Right renal cortex interstitium (tissue), 3 donors: ENCODE measurements at places on chromosomes 11 and 22.

DNA sequence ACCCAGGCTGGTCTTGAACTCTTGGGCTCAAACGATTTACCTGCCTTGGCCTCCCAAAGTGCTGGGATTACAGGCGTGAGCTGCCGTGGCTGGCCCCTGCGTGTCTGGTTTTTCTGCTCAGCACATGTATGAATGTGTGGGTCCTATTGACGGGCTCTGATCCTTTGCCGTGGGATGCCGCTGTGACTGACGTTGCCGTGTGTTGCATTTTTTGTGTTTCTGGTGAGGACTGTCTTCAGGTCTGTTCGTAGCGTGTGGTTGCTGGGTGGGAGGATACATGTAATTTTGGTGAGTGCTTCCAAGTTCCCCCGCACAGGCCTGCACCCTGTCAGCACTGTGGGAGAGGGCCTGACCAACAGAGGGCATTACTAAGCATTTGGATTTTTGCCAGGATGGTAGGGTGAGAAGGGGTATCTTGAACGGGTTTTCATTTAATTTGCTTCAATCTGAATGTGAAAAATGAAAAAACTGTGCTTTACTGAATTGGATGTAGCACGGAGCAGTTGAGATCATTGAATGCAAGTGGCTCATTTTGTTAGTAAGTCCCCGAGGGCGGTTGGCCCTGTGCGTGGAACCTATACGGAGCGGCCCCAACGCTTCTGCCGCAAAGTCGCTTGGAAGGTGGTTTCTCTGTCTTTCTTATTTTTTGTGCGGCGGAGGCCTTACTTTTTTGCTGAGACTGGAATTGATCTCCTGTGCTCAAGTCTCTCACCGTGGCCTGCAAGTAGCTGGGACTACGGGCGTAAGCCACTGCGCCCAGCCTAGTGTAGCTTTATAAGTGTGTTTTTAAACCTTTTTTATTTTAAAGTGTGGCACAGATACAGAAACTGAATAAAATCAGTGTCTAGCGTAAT lies 8.2 kb downstream of the ZBED4 start:
- no peak for DNase-seq

GRCh38 chr11:36380296-36381014 lies 84.4 kb downstream of the PRR5L start:
- no peak for DNase-seq

GRCh38 chr11:19441752-19442553 lies 201.2 kb upstream of the E2F8 start:
- no peak for DNase-seq

- no peak for DNase-seq
Observed at GRCh38 chr22:38072322-38073149, 11.4 kb downstream of the SLC16A8 start.

GRCh38 chr11:4546878-4547277 lies 1.9 kb downstream of the OR52M1 start:
- no peak for DNase-seq

- DNase-seq, result no peak
Observed at GRCh38 chr22:17077255-17077654, 7.5 kb upstream of the IL17RA start.

DNA sequence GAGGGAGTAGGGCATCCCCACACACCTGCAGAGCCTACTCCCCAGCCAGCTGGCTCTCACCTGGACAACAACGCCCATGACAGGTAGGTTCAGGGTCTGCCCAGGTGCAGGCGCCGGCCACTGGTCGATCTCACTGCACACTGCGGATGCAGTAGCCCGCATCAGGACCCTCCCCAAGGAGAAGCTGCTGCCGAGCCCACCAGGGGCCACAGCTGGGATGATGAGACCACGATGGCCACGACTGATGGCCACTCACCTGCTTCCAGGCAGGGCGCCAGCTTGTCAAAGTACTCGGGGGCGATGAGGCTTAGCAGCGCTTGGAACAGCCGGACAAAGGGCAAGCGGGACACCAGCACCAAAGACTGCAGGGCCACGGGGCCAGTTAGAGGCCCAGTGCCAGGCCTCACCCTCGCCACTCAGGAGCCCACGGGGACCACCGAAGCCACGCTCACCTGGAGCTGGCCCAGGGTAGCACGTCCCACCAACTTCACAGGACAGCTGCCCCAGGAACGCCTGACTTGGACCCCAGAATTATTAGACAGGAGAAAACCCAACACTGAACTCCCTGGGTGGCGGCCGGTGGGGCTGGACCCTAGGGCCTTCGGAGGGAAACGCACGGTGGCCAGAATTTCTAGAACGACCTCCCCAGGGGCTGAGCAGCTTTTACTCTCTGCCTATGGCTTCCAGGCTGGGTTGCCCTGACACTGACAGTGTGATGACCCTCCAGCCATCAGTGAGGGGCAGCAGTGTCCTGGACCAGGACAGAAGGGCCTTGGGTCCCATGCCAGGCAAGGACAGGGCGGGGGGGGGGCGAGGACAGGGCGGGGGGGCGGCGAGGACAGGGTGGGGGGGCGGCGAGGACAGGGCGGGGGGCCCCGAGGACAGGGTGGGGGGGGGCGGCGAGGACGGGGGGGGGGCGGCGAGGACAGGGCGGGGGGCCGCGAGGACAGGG lies 8.9 kb upstream of the PLXNB2 start:
- DNase-seq, result no peak

DNA sequence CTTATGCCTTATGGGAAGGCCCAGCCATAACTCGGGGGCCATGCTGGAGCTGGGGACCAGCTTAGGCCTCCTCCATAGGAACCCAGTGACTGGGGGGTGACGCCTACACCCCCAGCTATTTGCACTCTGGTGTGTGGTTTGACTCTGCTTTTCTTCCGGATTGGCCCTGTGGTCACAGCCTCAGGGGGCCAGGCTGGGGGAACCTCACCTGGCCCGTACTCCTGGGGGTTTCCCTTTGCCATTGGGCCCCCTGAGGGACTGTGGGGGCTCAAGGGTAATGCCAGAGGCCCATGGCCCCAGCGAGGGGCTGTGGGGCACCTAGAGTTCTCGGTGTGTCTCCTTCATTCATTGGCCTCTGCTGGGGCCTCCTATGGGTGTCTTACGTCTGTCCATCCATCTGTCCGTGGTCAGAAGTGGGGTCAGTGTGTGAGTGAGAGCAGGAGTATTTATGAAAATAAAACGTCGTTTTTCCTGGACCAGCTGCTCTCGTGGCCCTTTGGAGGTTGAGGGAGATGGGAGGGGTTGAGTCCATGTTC lies 6.3 kb upstream of the SH3BP1 start:
- DNase-seq, result no peak

DNA sequence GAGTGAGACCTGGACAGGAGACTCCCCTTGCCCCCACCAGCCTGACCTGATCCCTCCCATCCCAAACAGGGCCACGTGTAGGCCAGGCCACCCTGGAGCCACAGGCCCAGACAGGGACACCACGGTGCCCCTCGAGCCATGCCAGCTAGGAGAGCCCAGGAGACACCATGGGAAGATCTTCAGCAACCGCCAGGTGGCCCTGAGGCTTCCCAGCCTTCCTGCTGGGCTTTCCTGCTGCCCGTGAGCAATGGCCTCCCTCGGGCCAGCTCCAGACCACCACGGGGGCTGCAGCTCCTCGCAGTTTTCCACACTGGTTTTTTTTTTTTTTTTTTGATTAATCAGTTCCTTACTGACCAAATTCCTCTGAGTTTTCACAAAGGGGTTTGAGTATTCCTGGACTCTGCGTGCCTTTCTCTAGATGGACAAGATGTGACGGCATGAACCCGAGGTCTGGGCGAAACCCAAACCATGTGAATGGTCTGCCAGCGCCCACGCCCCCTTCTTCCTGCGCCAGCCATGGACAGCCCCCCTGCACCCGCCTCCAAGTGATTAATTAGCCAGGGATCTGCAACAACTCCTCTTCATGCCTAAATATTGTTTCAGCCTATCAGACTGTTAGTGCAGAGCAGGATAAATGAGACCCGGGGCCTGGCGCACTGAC lies 40.9 kb downstream of the TBX1 start:
- no peak for DNase-seq

GRCh38 chr11:62143727-62144126 lies 19.9 kb downstream of the INCENP start:
- no peak for DNase-seq
